ENCODE measurements at places on chromosomes 5 and 9.

DNA sequence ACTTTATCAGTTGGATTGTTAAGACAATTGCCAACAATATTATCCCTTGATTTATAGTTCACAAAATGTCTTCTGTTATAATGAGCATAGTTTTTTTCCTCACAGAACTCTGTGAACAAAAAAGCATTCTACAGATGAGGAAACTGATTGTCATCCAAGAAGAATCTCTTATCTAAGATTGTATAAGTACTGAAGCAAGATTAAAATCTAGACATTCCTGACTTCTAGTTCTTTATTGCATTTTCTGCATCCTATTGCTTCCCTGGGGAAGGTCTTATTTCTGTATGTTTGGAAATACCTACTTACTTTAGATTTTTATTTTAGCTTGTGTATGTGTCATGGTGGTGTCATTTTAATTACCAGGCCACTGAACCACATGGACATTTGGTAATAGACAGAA is 884.9 kb upstream of the WWC1 start:
- DNase-seq, result no peak

- DNase-seq, result no peak
These were observed 639.3 kb downstream of the MTRR start for GRCh38 chr5:8508231-8508630.

- DNase-seq, result no peak
These were observed 37.5 kb upstream of the RXRA start for GRCh38 chr9:134288746-134289145.

- DNase-seq, result no peak
These were observed 22.7 kb upstream of the QSOX2 start for GRCh38 chr9:136268318-136268717.

DNA sequence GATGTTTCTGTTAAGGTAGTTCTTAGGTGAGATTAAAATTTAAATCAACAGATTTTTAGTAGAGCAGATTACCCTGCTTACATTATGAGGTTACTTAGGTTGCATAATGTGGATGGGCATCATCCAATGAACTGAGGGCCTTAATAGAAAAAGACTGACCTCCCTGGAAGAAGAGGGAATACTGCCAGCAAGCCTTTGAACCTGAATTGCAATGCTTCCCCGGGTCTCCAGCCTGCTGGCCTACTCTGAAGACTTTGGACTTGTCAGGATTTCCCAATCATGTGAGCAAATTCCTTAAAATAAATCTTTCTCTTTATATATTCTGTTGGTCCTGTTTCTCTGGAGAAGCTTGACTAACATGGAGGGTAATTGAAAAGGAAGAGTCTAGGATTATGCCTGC is 542.1 kb upstream of the ARRDC3 start:
- DNase-seq, result no peak

GRCh38 chr9:127569886-127570401 is 42.1 kb upstream of the STXBP1 start:
- peak; percentile 81 for DNase-seq
